Midbrain (tissue), 1 donor: ENCODE measurements at places on chromosomes 6 and 20.
A peak's percentile ranks its signal among the peaks of the same experiment; 100 is the strongest.

GRCh38 chr6:154928325-154928922 lies 66.7 kb upstream of the TIAM2 start:
- DNase-seq = peak; percentile 71

- DNase-seq = no peak
These were observed 104.9 kb upstream of the IYD start for GRCh38 chr6:150263765-150264404.

GRCh38 chr6:88612631-88613030 lies 350.8 kb downstream of the RNGTT start:
- no peak for DNase-seq

GRCh38 chr20:48716086-48716485 lies 111.7 kb downstream of the PREX1 start:
- no peak for DNase-seq
